NCI-H345 (cell line): ENCODE measurements at places on chromosomes 1 and 21.

- no peak for DNase-seq
Measured at GRCh38 chr1:73097917-73098316, 815.6 kb upstream of the NEGR1 start.

DNA sequence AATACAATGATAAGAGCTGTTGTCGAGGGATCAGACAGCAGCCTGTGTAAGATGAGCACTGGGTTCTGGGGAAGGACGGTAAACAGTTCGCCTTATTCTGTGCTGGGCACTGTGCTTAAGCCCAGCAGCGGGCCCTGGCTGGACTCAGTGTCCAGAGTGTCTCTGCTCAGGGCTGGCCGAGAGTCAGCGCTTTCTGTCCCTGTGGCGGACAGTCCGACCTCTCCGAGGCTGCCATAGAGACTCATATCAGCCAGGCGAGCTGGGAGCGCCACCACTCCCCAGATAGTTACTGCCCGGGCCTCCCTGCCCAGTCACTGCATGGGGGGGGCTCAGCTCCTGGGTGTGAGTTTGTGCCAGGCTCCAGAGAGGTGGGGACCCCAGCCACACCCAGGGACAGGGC lies 14.7 kb upstream of the NPHP4 start:
- no peak for DNase-seq

GRCh38 chr21:41361053-41361785 lies 608 bp upstream of the MX2 start:
- DNase-seq, result no peak

DNA sequence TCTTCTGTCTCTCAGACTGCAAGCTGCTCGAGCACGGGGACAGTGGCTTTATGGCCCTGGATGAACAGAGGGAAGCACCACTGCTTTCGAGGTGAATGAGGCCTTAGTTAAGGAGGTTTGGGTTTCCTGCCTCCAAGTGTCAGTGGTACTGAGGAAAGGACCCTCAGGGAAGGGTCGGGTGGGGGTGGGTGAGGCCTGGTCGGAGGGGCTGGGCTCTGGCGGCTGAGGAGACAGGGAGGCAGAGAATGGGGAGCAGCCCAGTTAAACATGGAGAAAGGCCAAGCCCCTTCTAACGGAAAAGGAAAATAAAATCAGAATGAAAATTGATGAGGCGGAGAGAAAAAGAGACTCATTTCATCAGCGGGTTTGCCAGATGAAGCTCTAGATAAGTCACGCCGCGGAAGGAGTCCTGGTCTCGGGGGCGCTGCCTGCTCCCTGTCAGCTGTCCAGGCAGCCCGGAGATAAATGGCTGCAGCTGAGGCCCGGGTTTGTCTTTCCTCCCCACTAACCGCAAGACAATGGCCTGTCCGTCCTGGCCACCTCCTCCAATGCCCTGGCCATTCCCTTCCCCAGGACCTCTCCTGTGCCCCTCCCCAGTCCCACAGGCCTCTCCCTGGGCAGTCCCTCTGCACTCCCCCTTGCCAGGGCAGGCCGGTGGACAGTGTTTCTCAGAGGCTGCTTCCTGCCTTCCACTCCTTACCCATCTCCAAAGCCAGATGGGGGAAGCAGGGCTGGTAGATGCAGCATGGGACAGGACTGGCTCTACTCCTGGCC lies 55.2 kb downstream of the LRRN2 start:
- DNase-seq, result no peak

- no peak for DNase-seq
Measured at GRCh38 chr1:15188130-15188524, 34.6 kb downstream of the TMEM51 start.

GRCh38 chr1:184465489-184466146 lies 78.8 kb downstream of the C1orf21 start:
- DNase-seq, result no peak

DNA sequence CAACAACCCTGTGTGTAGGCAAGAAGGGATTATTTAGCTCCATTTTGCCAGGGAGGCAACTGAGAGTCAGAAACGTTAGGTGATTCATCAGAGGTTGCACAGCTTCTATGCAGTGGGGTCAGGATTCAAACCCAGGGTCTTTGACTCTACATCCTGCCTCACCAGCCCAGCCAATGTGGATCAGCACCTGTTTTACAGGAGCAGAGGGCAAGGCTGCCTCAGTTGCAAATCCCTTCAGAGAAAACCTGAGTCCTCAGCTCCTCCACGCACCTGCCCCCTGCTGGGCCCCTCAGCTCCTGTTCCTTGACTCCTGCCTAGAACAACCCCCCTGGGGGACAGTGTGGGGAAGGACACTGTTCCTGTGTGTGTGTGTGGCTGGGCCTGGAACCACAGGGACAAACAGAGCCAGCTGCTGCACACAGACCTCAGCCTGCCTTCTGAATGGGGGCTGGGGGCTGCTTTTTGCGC lies 61.6 kb downstream of the LRRN2 start:
- DNase-seq, result no peak

DNA sequence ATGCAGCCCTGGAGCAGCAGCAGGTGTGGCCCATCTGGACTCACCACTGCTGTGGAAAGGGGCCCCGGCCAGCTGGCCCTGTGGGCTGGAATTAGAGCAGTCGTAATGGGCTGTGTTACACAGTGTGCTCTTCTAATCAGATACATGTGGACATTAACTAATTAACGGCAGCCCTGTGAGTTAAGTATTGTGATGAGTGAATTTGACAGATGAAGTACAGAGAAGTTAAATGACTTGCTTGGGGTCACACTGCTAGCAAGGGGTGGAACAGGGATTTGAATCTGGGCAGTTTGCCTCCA lies 58.6 kb downstream of the MDM4 start:
- no peak for DNase-seq

DNA sequence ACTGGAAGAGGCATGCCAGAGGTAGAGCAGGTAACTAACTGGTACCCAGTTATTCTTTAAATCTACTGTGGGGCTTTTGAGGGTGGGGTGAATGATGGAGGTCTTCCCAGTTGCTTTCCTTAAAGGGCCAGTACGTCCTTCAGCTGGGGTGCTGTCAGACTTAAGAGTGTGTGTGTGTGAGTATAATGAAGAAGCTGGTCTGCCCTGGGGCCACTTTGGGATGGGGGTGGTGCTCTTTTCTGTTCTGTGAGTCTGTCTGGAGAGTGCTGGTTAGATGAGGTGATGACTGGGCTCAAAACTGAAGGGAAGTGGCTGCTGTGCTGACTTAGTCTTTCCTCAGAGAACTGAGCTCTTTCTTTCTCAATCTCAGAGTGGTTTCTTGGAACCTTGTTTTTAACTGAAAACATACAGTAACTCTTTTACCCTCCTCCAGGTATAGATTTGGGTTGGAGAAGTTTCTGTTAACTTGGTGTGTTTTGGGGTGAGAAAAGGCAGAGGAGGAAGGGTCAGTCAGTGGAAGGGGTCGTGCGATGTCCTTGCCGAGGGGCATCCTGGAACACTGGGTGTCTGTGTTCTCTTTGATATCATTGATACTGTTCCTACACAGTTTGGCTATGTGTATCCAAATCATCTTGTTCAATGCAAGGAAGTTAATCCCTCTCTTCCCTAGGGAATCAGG lies 746 bp downstream of the MACF1 start:
- no peak for DNase-seq

DNA sequence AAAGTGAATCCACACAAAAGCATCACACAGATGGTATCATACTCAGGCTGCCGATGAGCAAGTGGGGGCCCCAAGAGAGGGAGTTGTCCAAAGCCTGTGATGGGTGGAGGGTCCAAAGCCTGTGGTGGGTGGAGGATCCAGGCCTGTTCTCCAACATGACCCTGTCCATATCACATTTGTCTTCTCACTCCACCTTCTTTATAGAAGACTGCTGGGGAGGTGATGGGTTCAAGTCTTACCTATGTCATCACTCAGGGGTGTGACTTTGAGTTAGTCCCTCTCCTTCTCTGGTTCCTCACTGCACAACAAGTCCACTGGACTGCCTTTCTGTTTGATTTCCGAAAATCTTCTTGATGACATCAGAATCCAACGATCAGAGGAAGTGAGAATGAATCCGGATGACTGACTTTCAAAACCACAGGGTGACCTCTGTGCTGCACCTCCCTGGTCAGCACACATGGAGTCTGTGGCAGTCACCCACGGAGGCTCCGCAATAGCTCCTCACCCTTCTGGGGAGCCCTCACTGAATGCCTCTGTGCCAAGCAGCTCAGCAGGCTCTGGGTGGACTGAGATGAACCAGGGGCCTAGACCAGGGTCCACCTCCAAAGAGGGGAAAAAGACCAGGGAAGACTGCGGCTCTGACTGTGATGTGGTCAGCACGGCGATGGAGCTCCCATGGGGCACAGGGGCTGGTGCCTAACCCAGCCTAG lies 166.8 kb downstream of the HIVEP3 start:
- DNase-seq, result no peak

DNA sequence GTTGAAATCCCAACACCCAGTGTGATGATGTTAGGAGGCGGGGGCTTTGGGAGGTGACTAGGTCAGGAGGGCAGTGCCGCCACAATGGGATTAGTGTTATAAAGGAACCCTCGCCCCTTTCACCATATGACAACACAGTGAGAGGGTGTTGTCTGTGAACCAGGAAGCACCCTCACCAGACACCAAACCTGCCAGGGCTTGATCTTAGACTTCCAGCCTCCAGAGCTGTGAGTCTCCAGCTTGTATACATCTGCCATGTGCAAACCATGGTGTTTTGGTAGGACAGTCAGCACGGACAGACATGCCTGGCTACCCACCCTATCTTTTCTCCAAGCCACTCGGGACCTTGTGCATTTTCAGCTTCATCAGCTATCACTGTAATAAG lies 4.0 kb downstream of the TRIM11 start:
- DNase-seq, result no peak

- DNase-seq, result peak; percentile 39
Measured at GRCh38 chr1:12616709-12617373, 1.2 kb downstream of the DHRS3 start.

DNA sequence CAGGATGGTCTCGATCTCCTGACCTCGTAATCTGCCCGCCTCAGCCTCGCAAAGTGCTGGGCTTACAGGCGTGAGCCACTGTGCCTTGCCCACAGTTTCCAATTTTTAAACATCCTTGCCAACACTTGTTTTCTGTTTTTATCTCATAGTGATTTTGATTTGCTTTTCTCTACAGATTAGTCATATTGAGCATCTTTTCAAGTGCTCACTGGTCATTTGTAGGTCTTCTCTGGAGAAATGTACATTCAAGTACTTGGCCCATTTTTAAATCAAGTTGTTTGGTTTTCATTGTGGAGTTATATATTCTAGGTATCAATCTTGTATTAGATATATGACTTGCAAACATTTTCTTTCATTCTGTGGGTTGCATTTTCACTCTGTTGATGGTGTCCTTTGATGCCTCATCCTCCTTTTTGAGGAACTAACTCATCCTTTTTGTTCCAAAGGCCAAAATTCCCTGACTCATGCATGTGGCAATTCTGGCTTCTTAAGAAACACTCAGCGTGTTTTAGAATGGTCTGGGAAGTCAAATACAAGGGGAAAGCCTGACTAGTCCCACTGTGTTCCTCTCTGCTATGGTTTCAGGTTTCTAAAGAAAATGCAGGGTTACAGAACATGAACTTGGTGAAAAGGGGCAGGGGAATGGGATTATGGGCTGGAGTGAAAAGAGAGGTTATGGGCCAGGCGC lies 37.3 kb downstream of the PTAFR start:
- DNase-seq, result no peak

DNA sequence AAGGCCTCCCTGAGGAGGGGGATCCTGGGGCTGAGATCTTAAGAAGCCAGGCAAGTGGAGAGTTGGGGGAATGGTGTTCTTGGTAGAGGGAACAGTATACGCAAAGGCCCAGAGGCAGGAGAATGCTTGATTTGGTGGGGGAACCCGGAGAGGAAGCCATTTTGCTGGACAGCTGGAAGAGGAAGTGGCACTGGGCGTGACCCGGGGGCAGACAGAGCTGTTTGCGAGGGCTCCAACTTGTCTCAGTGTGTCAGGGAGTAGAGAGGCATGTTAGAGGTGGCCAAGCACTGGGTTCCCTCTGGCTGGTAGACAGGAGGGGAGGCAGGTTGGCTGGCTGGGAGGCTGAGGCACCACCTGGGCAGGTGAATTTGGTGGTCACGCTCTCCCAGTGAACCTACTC lies 96.3 kb upstream of the ACTL8 start:
- DNase-seq, result no peak

- no peak for DNase-seq
Measured at GRCh38 chr1:80036690-80037432, 1030.3 kb upstream of the ADGRL4 start.

DNA sequence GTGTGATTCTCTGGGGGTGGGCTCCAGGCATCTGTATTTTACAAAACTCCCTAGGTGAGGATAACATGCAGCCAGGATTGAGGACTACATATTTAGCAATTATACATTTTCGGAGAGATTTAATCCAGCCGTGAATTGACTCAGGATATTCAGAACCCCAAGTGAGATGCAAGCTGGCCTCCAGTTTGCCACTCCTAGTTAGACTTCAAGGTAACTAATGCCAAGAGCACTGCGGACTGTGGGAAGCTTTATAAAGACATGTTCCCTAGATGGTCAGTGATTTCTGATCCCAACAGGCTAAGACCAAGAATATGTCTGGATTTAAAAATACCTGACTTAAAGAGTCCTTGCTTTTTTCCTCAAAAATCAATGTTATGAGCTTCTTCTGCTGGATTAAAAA lies 308.5 kb downstream of the NTNG1 start:
- no peak for DNase-seq

DNA sequence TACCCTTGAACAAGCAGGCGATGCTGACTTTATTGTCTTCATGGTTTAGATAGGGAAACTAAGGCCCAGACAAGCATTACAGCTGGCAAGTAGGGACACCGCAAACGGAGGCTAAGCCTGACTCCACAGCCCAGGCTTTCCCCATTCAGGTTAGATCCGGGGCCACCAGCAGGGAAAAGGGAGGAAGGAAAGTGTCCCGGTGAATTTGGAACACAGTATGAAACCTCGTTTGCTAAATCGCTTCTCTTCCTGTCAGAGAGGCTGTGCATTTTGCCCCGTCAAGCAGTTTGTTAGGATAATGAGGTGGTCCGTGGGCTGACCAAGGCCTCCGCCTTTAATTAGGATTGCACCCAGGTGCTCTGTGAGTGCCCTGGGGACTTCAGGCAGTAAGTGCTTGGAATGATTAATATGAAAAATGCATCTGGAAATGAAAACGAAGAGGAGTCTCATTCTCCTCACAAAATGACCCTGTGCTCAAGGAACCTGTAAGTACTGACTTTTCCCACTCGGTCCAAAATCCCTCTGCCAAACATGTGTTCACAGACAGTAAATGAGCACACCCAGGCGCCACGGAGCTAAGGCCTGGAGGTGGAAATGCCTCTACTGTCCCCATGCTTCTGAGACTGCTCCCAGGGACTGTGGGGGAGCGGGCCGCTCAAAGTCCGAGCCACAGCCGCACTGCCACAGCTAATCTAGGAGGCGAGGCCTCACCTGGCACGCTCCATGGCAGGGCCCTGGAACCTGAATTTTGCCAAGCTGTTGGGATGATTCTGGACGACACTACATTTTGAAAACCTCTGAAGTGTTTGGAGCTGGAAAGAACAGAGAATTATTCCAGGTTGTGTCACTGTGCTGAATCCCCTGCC lies 234.1 kb downstream of the SDCCAG8 start:
- no peak for DNase-seq

DNA sequence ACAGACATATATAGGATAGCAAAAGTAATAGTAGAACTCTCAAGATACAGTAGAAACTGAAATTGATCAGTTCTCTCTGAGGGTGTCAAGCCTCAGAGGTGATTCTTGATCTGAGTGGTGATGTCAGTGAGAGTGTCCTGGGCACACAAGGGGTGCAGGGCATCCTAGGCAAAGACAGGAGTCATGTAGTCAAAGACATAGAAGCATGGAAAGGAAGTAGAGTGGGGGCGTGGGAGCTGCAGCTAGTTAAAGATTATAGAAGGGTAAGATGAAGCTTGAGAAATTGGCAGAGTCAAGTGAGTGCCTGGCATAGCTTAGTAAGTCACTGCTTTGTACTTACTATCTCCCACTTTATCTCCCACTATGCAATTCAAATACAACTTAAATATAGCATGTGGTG lies 22.8 kb downstream of the CDC7 start:
- no peak for DNase-seq

GRCh38 chr1:203462878-203463277 lies 12.7 kb upstream of the PRELP start:
- DNase-seq, result no peak
